Stimulated activated CD4-positive, alpha-beta T cell treated with anti-CD3 and anti-CD28 coated beads, Interleukin-15, amount 100 ng/mL, for 24 hours (primary cell): ENCODE measurements at places on chromosomes 7 and 10.
A peak's percentile ranks its signal among the peaks of the same experiment; 100 is the strongest.

DNA sequence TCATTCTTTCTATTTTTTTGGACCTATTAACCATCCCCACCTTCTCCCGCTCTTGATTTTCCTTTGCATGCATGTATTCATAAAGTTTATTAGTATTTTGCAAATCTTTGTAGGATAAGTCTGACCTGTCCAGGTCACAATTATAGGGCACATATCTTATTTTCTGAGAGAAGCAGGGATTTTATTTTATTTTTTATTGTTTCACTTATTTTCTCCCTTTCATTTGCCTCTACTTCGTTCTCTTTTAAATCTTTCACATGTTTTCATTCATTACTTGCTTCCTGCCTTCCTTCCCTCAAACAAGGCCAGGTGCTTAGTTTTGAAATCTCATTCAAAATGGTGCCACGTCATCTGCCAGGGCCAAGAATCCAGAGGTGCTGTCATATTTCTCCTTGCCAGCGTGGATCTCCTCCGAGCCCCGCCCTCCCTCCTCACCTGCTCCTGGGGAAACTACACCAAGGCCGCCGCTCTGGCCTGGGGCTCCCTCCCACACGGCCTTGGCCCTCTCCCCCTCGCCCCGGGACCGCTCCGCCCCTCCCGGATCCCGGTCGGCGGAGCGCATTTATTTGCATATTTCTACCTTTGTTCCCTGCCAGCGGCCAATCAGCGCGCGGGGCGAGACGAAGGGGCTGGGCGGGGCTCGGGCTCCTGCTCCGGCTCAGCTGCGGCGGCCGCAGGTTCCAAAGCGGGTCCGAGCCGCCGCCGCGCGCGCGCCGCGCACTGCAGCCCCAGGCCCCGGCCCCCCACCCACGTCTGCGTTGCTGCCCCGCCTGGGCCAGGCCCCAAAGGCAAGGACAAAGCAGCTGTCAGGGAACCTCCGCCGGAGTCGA, at the start of gene TSPAN13:
Gene TSPAN13, plus strand, starts transcription at position 654 of the 830 bp plus-strand sequence. CDS start 213 bp downstream, outside the sequence.
- DNase-seq: peak; percentile 81

DNA sequence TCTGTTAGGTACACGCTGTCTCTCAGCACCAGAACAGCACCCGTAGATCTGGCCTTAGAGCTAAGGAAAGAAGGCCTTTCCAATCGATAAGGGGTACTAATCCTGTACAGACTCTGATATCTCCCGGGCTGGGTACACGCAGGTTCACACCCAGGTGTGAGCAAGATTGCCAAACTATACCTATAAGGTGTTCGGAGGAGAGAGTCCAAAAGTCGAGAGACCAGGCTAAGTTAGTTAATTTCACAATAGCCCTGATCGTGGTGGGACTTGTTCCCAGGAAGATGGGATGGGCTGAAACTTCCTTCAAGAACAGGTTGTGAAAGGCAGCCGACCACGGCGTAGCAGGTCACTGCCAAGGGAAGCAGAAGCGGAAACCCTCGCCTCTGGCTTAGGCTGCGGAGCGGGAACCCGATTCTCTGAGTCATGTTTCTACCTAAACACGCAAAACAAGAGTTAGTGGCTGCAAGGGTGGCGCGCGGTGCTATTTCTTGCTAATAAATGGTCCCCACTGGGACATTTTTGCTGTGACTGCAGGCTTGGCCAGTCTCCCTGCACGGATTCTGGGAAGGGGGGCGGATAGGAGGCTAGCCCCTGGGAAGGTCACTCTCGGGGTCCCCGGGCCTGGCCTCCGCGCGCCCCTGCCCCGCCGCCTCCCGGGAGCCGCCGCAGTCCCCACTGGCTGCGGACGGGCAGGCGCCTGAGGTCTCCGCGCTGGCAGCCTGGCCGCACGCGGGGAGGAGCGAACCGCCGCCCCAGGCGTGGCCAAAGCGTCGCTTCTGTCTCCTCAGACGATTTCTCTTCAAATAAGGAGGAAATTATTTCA, 75.4 kb upstream of the PDSS1 start:
- peak; percentile 59 for DNase-seq

GRCh38 chr10:62562795-62563194, 188.6 kb downstream of the ZNF365 start:
- no peak for DNase-seq

DNA sequence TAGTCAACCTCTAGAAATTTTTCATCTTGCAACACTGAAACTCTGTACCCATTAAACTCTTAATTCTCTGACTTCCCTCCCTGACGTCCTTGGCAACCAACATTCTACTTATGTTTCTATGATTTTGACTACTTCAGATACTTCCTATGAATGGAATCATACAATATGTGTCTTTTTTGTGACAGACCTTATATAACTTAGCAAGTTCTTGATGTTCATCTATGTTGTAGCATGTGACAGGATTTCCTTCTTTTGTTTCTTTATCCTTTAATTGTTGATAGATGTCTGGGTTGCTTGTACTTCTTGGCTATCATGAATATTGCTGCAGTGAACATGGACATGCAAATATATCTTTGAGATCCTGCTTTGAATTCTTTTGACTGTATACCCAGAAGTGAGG, 240.8 kb downstream of the ADK start:
- DNase-seq: no peak

- no peak for DNase-seq
These were observed 263.0 kb downstream of the GRID1 start for GRCh38 chr10:86103391-86104101.

DNA sequence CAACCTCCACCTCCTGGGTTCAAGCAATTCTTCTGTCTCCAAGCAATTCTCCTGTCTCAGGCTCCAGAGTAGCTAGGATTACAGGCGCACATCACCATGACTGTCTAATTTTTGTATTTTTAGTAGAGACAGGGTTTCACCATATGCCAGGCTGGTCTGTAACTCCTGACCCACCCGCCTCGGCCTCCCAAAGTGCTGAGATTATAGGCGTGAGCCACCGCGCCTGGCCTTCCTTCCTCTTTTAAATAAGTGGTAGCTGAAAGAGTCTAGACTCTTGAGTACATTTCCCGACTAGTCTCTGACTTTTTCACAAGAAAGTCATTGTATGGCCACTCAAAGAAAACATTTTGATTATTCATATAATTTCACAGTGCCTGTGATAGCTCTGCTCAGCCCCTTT, 636.2 kb upstream of the ANKRD30A start:
- no peak for DNase-seq

DNA sequence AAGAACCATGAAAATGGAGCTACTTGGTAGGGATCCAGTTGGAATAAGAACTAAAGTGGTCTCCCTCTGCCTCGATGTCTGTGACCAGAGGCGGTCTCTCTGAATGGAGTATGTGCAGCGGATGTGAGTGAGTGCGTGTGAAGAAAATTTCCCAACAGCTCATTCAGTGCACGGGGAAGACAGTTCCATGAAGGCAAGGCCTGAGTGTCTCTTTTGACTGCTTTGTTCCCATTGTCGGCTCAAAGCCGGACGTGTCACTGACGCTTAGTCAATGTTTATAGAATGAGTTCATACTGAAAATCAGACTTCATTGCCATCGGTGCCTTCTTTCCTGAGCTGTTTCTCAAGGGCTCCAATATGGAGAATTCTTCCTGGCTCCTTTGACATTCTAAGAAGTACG, 55.3 kb upstream of the GRB10 start:
- DNase-seq: no peak
